Renal cortical epithelial cell (primary cell): ENCODE measurements at places on chromosomes 4 and X. TPM values are rescaled to one million over a fixed set of nuclear protein-coding genes. Genes with fewer than 3 reads are reported as not detected.
A peak's percentile ranks its signal among the peaks of the same experiment; 100 is the strongest.

DNA sequence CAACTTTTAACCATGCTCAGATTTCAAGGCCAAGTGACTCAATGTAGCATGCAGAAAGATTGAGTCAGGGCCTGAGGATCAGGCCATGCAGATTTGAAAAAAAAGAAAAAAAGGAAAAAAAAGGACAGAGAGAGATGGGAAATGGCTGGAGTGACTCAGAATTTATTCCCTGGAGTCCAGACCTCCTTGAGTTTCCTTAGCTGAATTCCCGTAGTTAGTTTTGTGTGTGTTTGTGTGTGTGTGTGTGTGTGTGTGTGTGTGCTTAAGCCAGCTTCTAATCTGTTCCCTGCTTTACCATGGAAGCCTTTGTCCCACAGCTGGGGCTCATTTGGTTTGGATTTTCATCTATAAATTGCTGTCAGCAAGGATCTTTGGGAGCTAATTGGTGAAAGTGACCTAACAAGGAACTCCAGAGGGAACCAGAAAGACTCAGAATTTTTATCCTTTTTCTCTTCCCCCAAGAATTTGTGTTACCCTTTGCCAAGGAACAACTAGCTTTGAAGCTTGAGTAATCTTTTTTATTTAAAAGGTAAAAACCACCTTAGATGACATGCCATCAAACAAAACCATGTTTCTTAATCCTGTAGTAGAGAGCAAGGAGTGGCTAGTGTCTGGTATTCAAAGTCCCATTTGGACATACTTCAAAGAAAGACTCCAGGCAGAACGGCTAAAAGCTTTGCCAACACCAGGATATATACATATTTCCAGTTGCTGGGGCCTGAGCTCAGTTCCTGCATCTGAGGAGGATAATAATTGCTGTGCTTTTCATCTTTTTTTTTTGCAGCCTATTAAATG, 109.0 kb upstream of the DDIT4L start:
- DNase-seq = peak; percentile 95

GRCh38 chr4:105551965-105552746, at the start of gene ARHGEF38:
Gene ARHGEF38 (plus strand): TSS chr4:105552620. CDS start chr4:105552766, 146 bp downstream.
- peak; percentile 99 for DNase-seq

DNA sequence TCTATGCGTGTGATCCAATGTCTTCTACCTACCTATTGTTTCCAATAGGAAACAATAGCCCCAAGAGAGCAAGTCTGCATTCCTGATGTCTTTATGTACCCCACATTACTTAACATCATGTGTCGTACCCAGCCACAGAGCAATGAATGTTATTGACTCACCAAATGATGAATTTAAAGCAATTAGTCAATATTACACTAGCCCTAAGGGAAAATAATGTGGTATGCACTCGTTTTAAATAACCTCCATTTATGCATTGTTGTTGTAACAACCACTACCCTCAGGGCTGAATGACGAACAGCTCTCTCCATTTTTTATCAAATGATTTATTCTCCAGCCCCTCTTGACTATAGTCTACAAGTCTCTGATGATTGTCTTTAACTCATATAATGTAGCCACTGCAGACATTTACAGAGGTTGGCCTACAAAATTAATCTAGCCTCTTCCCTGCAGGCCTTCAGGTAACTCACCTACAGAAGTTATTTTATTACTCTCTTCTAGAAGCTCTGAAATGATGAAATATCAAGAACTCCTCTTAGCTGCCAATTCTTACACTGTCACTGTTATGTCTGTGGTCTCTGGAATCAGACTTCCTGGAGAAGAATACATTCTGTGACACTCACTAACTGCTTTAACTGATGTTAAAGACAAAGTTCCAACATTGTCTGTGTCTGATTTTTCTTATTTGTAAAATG, 601.7 kb upstream of the GRIA3 start:
- DNase-seq = peak; percentile 49

GRCh38 chr4:87912164-87913004, 63.1 kb upstream of the SPP1 start:
- peak; percentile 75 for DNase-seq

Gene STATH
- not detected in 2 replicates for total RNA-seq

Gene SSX4
- not detected in 2 replicates for total RNA-seq

Gene COMMD8
- 56.8 and 78.8 TPM in 2 replicates for total RNA-seq

- no peak for DNase-seq
These were observed 137.0 kb upstream of the MED14 start for GRCh38 chrX:40872351-40872750.

Gene YY2
- total RNA-seq = 0.69 and 5.4 TPM in 2 replicates

DNA sequence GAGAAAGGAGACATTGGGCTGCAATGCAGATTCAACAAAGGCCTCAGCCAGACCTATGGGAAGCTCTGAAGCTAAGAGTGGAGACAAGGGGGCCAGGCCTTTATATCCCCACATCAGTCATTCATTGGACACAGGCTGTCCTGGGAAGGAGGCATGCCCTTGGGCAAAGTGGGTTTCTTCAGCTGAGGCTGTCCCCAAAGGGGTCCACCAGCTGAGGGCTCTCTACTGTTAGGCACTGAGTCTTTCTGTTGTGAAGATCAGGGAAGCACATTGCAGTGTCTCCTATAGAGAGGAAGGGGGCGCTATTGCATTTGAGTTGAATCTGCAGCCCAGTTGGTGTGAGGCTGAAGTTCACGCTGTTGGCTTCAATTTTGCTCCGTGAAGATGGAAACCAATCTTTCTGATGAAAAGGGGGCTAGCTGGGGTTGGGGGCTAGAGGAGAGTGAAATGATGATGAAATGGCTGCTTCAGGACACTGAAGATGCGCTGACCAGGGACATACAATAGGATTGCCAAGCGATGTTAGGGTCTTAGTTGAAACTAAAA, 48.0 kb downstream of the SLC25A5 start:
- DNase-seq = peak; percentile 49

Gene NPNT
- total RNA-seq = 10.3 and 47.2 TPM in 2 replicates

DNA sequence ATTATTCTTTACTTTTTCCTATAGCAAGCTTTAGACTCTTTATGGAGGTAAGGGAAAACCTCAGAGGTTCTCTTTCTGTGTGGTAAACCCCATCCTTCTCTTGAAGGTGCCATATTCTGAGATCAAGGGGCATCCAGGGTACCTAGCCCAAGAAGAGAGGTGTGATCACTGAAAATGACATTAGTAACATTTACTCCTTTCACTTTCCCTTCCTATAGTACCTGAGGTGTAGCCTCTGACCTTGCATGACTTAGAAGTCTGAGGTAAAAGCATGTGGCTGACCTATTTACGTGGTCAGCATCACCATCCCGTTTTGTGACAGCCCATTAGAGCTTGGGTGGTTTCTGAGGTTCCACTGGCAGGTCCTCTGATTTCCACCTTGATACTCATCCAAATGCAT, 25.7 kb downstream of the SGMS2 start:
- DNase-seq = no peak

- no peak for DNase-seq
These were observed 25.7 kb upstream of the ELOVL6 start for GRCh38 chr4:110224142-110224541.

Gene SPP1
- total RNA-seq = 723 and 3,280 TPM in 2 replicates

GRCh38 chr4:7173841-7174449, 18.4 kb upstream of the SORCS2 start:
- DNase-seq = no peak

- no peak for DNase-seq
These were observed 93.0 kb upstream of the MTM1 start for GRCh38 chrX:150475461-150475860.

Gene ADH4
- 0.10 TPM in 1 of 2 replicates, not detected in the other for total RNA-seq

Gene USP26
- total RNA-seq = not detected in 2 replicates
